ENCODE measurements at places on chromosomes 11 and 22. TPM values are rescaled to one million over a fixed set of nuclear protein-coding genes. Genes with fewer than 3 reads are reported as not detected.

The OR10D3 gene
- total RNA-seq, result not detected

The SCN4B gene
- 2.3 TPM for total RNA-seq

The MPZL3 gene
- 1.7 TPM for total RNA-seq

The CAPN5 gene
- 5.1 TPM for total RNA-seq

The WBP2NL gene
- total RNA-seq, result 0.61 TPM

The CTTN gene
- 232 TPM for total RNA-seq

The GAL gene
- 1.4 TPM for total RNA-seq

The SCN3B gene
- 1.3 TPM for total RNA-seq
